ENCODE measurements at places on chromosomes 16 and 17.

- ATAC-seq = no peak
Observed at GRCh38 chr16:85752511-85753420, 1.9 kb upstream of the C16orf74 start.

- ATAC-seq = peak; percentile 52
Observed at GRCh38 chr17:41678411-41678906, 10.2 kb upstream of the EIF1 start.

GRCh38 chr16:739560-740458 is 988 bp downstream of the CIAO3 start:
- ATAC-seq = no peak

DNA sequence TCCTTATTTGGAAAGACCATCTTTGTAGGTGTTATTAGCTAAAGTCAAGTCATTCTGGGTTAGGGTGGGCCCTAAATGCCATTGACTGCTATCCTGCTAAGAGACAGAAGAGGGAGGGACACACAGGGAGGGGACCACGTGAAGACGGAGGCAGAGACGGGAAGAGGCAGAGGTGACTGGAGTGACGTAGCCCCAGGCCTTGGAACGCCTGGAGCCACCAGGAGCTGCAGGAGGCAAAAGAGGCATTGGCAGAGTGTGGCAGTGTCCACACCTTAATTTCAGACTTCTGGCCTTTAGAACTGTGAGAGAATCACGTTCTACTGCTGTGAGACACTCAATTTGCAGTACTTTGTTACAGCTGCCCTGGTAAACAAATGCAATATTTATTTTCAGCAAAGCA is 13.3 kb downstream of the AFMID start:
- no peak for ATAC-seq

- no peak for ATAC-seq
Observed at GRCh38 chr17:16516594-16517051, 24.6 kb upstream of the LRRC75A start.

- ATAC-seq = no peak
Observed at GRCh38 chr16:80666378-80667250, 125.8 kb downstream of the DYNLRB2 start.

DNA sequence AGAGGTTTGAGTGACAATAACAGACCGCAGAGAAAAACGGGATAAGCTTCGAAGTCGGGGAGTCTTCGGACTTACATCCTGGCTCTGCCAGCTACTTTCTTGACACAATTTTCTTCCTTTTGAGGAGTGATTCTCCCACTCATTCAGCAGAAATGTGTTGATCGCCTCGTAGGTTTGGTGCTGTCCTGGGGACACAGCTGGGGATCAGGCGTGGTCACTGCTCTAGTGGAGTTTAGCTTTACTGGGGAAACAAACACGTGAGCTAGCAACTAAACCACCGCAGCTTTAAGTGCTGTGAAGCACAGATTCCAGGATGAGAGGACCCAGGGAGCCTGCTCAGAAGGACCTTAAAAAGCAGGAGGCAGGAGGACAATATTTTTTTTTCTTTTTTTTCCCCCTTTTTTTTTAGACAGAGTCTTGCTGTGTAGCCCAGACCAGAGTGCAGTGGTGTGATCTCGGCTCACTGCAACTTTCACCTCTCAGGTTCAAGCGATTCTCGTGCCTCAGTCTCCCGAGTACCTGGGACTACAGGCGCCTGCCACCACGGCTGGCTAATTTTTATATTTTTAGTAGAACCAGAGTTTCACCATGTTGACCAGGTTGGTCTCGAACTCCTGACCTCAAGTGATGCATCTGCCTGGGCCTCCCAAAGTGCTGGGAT is 858 bp downstream of the NUBP1 start:
- peak; percentile 34 for ATAC-seq

DNA sequence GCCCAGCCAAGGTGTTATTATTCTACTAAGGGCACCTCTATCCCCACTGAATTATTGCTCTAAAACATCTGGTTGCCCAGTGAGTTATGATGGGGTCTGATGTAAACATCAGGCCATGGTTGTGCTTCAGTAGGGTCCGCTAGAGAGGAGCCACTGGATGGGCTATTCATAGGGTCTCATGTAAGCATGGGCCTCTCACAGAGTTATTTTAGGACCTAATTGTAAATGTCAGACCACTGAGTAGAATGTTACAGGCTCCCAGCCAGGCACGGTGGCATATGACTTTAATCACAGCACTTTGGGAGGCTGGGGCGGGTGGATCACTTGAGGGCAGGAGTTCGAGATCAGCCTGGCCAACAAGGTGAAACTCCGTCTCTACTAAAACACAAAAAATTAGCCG is 5.3 kb downstream of the RAPGEFL1 start:
- no peak for ATAC-seq

DNA sequence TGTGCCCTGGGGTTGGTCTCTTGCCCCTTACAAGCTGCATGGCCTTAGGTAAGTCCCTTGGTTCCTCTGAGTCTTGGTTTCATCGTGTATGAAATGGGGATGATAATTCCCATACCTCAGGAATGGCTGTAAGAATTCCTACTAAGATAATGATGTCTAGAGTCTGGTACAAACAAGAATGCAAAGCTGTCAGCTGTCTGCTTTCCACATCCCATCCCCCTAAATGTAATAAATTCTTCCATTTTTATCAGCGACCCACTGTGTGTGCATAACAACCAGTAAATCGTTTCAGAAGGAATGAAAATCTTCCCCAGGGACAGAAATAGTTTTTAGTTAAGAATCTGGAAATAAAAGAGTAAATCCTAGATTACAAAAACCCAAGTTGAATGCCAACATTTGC is 95.4 kb downstream of the CPPED1 start:
- no peak for ATAC-seq

GRCh38 chr16:54335230-54335629 is 48.6 kb upstream of the IRX3 start:
- no peak for ATAC-seq

GRCh38 chr16:11212798-11213196 is 43.2 kb downstream of the SOCS1 start:
- ATAC-seq = no peak

- no peak for ATAC-seq
Observed at GRCh38 chr16:67084345-67085028, 25.3 kb upstream of the PHAF1 start.

DNA sequence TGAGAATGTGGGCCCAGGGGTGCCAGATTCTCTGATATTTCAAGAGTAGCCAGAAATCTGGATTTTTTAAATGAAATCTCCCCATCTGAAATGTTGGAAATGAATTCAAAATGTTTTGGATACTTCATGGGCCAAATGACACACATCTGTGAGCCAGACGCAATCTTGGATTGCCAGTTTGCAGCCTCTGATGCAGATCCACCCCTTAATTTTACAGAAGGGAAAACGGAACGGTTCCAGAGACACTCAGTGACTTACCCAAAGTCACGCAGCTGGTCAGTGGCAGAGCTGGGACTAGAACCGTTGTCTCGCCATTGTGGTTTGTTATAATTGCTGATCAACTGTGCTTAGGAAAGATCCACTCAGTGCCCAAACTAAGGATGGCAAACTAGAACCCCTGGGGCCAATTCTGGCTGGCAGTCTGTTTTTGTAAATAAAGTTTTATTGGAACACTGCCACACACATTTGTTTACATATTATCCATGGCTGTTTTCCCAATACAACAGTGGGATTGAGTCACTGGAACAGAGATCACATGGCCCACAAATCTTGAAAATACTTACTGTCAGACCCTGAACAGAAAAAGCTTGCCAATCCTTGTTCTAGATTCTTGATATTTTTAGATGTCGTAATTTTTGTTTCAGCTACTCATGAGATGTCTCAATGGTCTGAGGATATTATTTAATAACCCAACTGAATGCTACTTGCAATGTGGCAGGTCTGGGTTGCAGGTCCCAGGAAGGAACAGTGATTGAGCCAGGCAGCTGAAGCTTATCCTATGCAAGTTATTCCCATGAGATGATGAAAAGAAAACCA is 143.8 kb downstream of the AXIN2 start:
- ATAC-seq = peak; percentile 58

- ATAC-seq = peak; percentile 10
Observed at GRCh38 chr16:9091867-9092281, 430 bp downstream of the HAPSTR1 start.

GRCh38 chr17:3554440-3554839 is 3.2 kb downstream of the TRPV3 start:
- ATAC-seq = no peak

GRCh38 chr17:67422897-67423296 is 45.8 kb downstream of the PITPNC1 start:
- no peak for ATAC-seq

- no peak for ATAC-seq
Observed at GRCh38 chr17:15267996-15268395, 2.9 kb upstream of the PMP22 start.

- peak; percentile 54 for ATAC-seq
Observed at GRCh38 chr17:68391561-68392268, 65.6 kb downstream of the WIPI1 start.

- ATAC-seq = peak; percentile 52
Observed at GRCh38 chr17:82931699-82932517, 92.1 kb upstream of the ZNF750 start.

Data from gastroesophageal sphincter (tissue), 4 donors.